ENCODE measurements at places on chromosomes 2 and 18.

GRCh38 chr2:15812187-15812780, 128.1 kb upstream of the MYCN start:
- no peak for DNase-seq

GRCh38 chr2:45353879-45354278, 257.2 kb downstream of the SRBD1 start:
- no peak for DNase-seq

- DNase-seq = no peak
These were observed 19.3 kb upstream of the SPP2 start for GRCh38 chr2:234031207-234031606.

DNA sequence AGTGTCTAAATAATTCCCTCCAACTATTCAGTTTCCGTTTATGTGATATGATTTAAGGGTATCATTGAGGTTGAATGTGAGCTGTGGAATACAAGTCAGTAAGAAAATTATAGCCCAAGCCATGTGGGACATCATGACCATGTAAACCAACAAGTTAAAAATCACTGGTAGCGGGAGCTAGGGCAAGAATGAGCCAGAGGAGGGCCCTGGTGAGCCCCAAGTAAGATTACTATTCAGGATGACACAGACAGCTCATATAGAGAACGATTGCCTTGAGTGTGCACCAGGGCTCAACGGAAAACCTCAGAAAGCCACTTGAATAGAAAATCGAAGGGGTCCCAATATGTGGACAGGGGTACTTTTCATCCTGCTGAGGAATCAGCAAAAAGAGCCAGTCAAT, 87.8 kb upstream of the RBMS1 start:
- DNase-seq = no peak

DNA sequence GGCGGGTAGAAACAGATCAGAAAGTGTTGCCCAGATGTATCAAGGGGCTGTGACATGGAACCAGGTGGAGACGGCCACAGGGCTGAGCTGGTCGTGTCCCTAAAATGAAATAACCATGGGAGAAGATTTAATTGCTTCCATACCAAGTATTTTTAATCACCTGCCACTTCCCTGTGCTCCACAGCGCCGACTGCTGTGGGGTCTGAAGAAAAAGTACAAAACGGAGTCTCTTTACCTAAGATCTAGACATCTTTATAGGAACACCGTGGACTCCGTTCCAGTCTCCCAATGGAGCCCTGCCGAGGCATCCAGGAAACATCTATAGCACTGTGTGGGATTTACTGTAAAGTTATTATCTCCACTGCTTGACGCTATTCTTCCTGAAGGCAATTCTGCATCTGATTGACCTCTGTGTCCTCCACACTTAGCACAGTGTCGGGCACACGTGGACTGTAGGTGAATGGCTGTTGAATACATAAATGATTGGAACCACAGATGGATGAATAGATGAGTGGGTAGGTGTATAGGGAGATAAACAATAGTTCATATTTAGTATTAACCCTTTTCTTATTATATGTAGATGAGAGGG, 21.6 kb upstream of the GYPC start:
- DNase-seq = peak; percentile 37

DNA sequence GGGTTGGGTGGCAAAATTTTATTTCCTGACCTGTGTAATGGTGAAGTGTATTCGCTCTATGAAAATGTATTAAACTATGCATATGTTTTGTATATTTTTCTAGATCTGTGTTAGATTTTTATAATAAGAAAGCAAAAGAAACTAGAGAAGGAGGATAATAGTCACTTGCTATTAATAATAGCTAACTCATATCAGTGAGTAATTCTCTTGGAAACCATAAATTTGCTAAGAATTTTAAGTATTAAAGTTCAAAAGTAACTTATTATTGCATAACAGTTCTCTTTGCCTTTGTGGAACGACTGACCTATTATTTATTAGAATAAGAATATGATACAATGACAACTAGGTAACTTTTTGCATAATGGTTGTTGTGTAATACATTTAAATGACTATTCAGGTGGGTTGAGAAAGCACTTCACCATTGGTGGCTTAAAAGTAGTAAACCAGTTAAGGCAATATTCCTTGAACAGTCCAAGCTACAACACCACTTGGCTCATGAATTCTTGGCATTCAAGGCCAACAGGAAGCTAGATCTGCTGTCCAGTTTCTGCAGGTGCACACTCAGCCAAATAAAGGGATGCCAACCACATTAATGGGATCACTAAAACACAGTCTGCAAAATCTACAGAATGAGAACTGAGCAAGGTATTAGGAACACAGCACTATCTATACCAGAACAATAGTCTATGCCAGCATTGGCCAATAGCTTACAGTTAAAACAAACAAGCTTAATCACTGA, 921.3 kb downstream of the CPS1 start:
- no peak for DNase-seq

DNA sequence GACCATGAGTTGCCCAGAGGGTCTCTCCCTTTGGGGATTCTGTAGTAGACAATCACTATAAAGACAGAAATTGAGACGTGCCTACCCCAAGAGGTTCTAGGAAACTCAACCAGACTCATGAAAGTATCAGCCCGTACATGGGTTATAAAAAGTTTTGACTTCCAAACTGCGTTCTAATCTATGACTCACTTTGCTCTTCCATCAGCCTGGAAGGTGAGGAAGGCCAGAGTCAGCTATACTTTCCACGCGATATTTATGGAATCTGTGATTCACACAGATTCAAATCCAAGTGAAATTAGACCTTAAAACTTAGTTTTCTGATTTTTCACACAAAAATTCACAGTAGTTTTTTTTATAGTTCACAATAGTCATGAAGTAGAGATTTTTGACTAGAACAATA, 7.7 kb upstream of the LYPD1 start:
- no peak for DNase-seq

Data from activated naive CD8-positive, alpha-beta T cell treated with anti-CD3 and anti-CD28 coated beads, Interleukin-2, amount 50 U/mL, for 24 hours (primary cell).